ENCODE measurements at places on chromosomes 16 and 17. TPM values are rescaled to one million over a fixed set of nuclear protein-coding genes. Genes with fewer than 3 reads are reported as not detected.

Gene TNFRSF13B
- total RNA-seq = not detected

Gene TP53TG3C
- not detected for total RNA-seq

DNA sequence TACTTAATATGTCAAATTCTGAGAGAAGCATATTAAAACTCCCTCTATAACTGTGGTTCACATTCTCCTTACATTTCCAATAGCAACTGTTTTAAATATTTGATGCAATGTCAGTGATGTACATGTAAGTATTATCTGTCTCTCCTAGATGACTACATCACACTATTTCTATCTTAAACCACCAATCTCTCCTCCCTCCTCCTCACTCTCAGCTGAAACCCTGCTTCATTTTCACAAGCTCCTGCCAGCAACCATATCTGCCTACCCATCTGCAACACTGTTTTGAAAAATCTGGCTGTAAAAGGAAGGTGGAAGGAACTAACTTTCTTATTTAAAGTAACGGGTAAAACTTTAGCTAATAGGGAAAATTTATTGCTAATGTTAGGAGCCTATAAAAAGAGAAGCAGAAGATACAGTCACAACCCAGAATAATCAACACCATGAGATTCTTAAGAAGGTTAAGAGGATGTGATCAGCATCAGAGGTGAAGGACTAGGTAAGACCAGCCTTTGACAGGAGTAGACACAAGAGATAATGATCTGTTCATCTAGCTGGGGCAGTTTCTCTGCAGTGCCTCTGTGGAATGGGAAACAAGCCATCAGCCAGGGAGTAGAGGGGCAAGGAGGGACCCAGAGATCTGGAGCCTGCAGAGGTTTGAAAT, 31.0 kb downstream of the MYH10 start:
- DNase-seq = no peak

DNA sequence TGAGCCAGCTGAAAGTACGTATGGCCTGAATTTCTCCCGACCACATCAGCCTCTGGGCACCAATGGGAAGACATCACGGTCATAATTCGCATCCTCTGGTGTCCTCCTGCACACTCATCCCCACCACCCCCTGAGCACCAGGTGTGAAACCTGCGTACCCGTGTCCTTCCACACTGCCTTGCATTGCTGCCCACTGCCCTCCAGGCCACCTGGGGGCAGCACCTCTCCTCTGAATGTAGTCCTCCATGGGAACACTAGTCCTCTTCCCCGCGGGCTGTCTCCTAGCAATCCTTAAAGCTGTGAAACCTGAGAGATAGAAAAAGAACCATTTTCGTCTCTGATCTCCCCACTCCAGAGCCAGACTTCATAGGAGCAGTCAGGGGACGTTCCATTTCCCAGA, 125.5 kb downstream of the ZNF18 start:
- no peak for DNase-seq

- no peak for DNase-seq
These were observed 16.9 kb upstream of the MRPS23 start for GRCh38 chr17:57866723-57867122.

GRCh38 chr17:82832881-82833475, 6.8 kb downstream of the ZNF750 start:
- DNase-seq = no peak

DNA sequence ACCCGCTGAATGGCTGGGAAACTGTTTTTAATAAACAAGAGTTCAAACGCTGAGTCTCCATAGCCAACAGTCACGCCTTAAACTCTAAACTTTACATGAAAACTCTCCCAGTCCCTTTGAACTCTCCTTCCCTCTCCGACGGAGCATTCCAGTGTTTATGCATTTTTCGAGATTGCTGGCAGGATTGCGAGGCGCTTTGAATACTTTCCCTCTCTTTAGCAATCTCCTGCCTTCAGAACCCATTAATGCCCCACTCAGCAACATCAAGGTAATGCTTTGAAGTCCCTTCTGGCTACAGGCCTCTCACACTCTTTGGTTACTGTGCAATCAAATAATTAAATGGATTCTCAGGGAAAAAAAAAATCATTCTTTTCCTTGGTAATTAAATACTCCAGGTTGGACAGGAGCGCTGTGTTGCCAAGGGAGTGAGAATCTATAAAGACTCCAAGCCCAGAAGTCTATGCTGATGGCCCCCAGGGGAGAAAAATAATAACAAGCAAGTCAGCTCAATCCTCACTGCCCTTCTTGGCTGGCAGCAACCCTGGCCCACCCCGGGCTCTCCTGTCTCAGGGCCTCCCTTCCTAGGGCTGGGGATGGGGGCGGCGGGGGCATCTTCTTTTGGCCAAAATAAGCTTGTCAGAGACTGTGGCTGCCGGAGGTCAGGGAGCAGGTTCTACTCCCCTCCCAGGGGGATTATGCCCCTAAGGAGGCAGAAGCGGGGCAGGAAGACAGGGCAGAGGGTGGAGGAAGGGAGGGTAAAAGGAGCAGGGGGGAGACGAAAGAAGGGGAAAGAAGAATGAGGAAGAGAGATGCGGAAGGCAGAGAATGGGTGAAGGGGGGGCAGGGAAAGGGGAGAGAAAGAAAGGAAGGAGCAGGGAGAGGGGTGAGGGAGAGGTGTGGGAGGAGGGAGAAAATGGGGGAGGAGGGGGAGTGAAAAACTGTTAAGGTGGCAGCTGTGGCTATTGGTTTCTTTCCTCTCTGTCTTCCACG, 45.2 kb downstream of the AXIN2 start:
- DNase-seq = no peak
